ENCODE measurements at places on chromosomes 7 and 10.

- DNase-seq: no peak
These were observed 43.1 kb upstream of the HSPB1 start for GRCh38 chr7:76259124-76260093.

DNA sequence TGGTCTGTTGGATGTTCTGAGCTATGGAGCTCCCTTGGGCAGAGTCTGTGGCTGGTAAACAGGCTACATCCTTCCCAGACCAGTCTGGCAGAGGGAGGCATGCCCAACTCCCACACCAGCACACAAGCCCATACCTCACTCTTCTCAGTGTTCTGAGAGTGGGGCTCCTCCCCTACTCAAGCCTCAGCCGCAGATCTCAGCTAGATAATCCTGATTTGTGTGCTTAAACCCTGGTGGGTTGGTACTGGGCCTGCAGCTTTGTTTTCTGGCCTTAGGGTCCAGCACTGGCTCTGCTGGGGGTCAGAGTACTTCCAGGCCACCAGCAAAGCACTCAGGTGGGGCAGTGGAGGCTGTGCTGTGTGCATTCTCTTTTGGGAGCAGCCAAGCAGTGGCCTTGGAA lies 70.4 kb downstream of the MGAM2 start:
- no peak for DNase-seq

DNA sequence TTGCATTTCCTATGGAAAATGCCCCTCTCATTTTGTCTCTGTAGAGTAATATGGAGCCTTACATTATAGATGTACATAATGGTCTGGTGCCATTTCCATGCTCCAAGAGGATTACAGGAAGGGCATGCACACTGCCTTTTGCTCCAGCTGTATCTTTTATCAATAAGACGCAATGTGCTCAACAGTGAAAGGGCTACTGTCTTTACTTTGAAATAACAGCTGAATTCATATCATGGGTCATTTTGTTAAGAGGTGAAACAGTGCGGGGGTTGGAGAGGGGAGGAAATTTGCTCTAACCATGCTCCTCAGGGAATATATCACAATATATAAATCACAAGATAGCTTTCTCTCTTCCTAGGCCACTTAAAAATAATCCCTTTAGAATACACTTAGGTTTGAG lies 77.7 kb downstream of the ICA1 start:
- DNase-seq: no peak

DNA sequence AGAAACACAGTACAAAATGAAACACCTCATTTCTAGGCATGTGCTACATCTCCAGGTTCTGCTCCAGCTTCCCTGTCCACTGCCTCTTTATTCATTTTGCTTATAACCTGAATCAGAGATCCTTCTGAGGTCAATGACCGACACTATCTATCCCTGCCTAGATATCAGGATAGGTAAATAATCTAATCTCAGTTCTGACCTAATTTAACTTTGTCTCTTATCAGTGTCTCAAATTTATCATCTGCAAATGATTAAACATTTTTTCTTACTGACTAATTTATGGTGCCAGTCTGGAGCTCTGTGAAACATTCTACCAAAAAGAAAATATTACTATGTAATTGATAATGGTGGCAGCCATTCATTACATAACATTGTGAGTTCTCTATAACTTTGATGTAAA lies 61.1 kb downstream of the SGCE start:
- no peak for DNase-seq

All from CD14-positive monocyte (primary cell).